ENCODE measurements at places on chromosomes 4 and X.

GRCh38 chrX:19183761-19184477 is 61.7 kb upstream of the ADGRG2 start:
- DNase-seq = no peak

- no peak for DNase-seq
These were observed 544.7 kb downstream of the SPRY1 start for GRCh38 chr4:123941306-123941705.

DNA sequence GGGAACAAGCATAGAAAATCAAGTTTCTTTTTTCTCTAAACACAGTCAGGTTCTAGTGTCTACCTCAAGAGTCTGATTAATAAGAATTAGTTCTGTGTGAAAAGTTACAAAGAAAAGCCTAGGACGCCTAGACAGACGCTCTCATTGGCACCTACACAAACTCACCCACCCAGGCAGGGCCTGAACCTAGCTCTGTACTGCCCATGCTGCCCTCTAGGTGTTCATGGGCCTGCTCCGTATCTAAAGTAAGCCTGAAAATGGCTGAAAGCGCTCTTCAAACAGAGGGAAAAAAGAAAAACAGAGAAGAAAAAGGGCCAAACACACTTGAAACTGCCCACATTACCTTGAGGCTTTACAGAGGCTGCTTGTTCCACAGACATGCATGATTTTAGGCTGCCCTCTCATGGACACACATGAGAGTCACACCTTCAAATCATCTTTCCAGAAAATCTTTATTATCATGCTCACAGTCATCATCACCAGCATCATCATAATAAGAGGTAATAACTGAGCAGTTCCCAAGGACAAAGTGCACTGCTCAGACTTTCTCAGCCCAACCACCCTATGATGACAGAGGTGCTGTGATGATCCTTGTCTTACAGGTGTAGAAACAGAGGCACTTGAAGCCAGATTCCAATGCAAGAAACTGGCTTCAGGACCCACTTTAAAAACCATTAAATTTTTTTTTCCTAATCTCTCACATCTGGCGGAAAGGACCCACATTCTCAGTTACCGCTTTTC is 49.6 kb downstream of the MAP7D2 start:
- no peak for DNase-seq

- DNase-seq = no peak
These were observed 175.3 kb downstream of the TSPAN5 start for GRCh38 chr4:98482847-98483806.

- no peak for DNase-seq
These were observed 93.6 kb upstream of the NPY2R start for GRCh38 chr4:155114790-155115189.

DNA sequence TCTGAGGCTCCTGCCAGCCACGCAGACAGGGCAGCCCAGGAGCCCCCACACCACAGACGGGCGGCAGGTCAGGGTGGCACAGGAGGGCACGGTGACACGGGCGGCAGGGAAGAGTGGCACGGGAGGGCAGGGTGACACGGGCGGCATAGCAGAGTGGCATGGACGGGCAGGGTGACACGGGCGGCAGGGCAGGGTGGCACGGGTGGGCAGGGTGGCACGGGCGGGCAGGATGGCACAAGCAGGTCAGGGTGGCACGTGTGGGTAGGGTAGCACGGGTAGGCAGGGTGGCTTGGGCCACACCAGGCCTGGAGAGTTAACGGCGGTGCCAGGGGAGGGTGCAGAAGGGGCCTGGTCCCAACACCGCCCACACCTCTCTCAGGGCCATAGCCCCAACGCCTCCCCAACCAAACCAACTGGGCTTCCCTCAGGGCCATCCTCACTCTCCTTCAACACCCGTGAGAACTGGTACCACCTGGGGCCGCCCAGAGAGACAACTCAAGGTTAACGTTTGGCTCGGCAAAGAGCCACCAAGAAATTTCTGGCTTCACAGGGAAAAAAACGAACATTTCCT is 3.4 kb downstream of the CTBP1 start:
- DNase-seq = no peak

- no peak for DNase-seq
These were observed 50.2 kb upstream of the PDE5A start for GRCh38 chr4:119678761-119679160.

GRCh38 chr4:125985856-125986255 is 671.1 kb downstream of the FAT4 start:
- no peak for DNase-seq

DNA sequence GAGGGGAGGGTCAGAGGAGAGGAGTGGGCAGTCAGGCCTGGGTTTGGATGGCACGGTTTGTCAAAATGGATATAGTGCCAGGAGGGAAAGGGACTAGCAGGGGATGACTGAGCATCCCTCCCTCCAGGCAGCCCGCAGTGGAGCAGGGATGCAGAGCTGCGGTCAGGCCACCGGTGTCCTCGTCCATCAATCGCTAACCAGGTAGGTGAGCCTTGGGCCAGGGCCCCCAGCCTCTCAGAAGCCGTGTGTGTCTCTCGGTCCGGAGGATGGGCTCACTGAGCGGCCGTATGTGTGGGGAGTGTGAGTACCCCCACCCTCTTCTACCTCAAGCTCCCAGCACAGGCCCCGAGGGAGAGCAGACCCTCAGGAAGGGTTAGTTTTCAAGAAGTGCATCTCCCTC is 538 bp upstream of the CYTL1 start:
- DNase-seq = no peak

DNA sequence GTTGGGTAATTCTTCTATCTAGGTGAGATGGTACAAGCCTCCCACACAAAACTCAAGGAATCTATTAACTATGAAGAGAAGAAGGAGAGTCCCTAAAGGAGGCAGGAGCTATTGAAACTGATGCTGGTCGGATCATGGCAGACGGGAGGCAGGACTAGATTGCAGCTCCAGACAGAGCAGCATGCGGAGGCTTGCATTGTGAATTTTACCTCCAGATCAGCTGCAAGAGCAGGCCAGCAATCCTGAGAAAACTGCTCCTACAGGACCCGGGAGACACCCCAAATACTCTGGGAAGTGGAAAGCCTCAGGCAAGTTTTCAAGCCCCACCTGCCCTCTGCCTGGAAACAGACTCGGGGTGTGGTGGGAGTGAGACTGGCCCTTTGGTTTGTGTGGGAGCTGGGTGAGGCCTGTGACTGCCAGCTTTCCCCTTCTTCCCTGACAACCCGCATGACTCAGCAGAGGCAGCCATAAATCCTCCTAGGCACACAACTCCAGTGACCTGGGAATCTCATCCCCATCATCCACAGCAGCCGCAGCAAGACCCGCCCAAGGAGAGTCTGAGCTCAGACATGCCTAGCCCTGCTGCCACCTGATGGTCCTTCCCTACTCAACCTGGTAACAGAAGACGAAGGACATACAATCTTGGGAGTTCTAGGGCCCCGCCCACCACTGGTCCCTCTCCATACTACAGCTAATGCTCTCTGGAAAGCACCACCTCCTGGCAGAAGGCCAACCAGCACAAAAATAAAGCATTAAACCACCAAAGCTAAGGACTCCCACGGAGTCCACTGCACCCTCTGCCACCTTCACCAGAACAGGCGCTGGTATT is 30.9 kb downstream of the GATB start:
- DNase-seq = no peak

- DNase-seq = no peak
These were observed 253.8 kb downstream of the PCDH7 start for GRCh38 chr4:30973993-30974392.

DNA sequence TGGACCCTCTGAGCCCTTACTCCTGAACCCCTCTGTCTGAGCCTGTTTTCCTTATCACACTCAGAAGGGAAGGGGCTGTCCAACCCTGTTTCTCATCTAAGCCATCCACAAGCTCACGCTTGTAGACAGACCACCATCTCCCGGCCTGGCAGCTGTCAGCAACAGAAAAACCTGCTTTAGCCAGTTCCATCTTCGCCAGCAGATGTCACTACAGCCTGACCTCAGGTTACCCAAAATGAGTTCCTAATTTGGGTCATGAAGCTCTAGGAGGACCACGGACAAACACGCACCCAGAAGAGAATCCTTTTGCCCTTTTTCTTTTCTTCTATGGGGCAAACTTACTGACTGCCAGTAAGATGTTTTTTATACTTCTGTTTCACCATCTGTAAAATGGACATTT is 445.4 kb downstream of the BCOR start:
- DNase-seq = no peak

GRCh38 chr4:189022440-189023035 is 883.3 kb downstream of the TRIML1 start:
- peak; percentile 14 for DNase-seq

- no peak for DNase-seq
These were observed 5.2 kb downstream of the HTT start for GRCh38 chr4:3079694-3080123.

- DNase-seq = no peak
These were observed 109.1 kb upstream of the SLC4A4 start for GRCh38 chr4:71229477-71230270.

DNA sequence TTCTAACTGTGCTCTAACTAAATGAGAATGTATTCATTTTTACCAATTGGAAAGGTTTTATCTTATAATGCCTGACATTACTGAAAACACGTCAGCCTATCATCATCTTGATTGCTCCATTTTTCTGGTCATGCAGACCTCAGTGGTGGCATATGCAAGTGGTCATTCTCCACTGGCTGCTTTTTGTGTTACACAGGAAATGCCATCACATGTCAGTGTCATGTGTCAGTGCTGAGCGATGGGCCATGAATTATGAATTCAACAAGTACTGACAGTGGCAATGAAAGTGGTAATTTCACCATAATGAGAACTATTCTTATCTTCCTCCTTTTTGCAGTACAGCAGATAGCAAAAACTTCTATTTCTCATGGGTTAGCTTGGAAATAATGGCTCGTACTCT is 190.5 kb downstream of the PACRGL start:
- no peak for DNase-seq

DNA sequence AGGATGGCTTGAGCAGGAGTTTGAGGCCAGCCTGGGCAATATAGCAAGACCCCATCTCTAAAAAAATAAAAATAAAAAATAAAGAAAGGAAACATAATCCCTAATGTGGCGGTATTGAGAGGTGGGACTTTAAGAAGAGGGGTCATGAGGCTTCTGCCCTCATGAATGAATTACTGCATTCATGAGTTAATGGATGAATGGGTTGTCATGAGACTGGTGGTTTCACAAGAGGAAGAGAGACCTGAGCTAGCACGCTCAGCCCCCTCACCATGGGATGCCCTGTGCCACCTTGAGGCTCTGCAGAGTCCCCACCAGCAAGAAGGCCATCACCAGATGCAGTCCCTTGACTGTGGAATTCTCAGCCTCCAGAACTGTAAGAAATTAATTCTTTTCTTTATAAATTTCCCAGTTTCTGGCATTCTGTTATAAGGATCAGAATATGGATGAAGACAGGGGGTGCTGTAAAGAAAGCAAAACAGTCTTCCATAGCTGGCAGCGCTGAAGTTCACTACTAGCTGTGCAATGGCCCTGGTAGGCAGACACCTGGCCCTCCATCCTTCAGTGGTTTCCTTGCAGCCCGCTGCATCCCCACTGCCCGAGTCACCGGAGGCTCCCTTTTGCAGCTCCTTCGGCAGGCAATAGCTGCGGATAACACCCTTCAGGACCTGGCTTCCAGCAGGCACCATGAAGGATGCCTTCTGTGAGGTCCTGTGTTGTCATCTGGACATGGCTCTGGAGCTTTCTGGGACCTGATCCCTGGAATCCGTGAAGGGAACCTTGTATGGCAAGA is 44.8 kb upstream of the NSG1 start:
- DNase-seq = no peak

- DNase-seq = no peak
These were observed 149.0 kb downstream of the POU4F2 start for GRCh38 chr4:146787731-146788130.

DNA sequence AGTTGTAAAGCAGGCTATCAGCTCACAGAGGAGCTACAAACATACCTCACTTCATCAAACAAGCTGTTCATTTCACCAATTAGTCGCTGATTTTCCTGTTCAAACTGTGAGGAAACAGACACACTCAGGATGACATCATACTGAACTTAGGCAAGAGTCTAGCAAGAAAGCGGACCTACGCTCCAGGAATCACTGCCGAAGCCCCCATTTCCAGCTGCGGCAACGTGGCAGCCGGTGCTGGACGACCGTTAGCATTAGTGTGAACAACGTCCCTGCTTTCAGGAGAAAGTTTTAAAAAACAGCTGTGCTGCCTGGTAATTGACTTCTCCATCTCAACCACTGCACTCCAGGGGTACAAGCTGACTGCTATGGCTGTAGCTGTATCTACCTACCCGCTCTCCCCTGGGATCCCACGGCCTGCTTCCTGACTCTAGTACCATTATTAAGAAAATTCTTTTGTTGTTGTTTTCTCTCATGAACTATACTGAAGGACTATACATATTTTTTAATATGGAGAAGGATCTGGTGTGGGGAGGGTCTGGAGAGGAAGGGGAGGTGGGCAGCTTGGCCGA is 38.3 kb downstream of the NSG1 start:
- DNase-seq = no peak

- no peak for DNase-seq
These were observed 25.1 kb downstream of the GAK start for GRCh38 chr4:907103-907400.

DNA sequence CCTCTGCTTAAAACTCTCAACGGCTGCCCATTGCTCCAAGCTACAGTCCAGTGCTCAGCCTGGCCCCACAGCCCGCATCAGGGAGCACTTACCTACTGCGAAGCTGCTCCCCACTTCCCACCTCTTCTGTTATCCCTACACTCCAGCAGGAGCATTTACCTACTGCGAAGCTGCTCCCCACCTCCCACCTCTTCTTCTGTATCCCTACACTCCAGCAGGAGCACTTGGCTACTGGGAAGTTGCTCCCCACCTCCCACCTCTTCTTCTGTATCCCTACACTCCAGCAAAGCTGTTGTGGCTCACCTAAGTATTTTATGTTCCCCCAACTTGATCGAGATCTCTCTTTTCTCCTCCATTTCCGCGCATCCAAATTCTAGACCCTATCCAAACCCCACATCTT is 563.3 kb upstream of the ZFP42 start:
- DNase-seq = no peak

- no peak for DNase-seq
These were observed 23.4 kb upstream of the ANKRD17 start for GRCh38 chr4:73281982-73282381.

- DNase-seq = no peak
These were observed 23.9 kb downstream of the PRDM8 start for GRCh38 chr4:80221161-80221560.

GRCh38 chr4:96483308-96484030 is 643.6 kb downstream of the PDHA2 start:
- DNase-seq = no peak

DNA sequence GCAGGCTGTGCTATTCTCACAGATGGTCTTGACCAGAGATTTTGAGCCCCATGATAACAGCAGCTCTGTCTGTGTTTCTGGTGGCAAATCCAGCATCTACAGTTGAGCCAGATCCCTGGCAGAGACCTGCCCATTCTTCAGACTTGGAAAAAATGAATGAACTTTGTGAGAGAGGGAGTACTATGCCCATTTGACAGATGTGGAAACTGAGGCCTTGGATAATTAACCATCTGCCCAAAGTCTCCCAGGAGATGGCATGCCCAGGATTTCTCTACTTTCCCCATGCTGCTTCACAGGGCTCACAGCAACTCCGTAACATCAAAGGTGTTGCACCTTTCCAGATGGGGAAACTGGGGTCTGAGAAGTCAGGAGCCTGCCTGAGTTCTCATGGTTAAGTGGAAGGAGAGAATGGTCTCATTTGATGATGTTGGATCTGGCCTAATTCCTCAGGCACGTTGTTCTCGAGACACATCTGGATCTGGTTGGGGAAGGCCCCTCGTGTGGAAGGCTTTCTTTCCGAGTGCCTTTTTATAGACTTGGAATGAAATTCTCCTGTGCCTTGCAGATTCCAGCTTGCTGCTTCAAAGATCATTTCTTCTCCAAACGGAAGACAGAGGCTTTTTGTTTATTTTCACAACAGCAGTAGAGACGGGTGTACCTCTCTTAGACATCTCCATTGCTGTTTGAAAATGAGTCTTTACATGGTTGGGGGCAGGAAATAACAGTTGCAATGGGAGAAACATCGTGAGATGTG is 73.3 kb upstream of the STX18 start:
- DNase-seq = no peak

Measured in AG09309 (cell line).